Stimulated activated CD8-positive, alpha-beta memory T cell treated with anti-CD3 and anti-CD28 coated beads, Interleukin-4, amount 100 ng/mL, for 1 hour (primary cell): ENCODE measurements at places on chromosomes 1 and 21.

DNA sequence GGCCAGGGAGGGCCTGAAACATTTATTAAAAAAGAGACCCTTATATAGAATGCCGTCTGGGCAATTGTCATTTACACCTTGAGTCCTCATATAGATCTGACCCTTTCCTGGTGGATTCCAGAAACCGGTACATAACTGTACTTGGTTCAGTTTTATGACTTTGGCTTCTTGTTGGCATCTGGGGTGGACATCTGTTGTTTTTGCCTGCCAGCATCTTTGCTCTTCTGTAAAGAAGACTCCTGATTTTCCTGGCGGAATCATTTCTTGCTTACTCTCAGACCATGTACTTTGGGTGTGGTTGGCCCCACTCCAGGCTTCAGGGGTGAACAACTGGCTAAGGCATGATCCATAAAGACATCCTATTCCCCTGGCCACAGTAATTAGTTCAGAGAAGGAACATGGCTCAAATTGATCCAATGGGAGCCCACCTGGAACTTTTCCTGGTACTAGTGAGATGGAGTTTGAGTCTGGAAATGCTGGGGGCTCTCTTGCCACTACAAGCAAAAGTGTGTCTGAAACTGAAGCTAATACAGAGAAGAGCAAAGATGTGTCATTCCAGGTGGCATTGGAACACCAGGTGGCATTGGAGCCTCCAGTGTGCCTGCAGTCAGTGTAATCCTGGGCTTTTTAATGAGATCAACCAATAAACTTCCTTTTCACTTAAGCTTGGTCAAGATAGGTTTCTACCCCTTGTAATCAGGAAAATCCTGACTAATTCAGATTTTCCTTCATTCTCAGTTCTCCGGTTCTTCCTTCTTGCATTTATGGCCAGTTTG, 332.5 kb upstream of the CAMK1G start:
- no peak for DNase-seq

DNA sequence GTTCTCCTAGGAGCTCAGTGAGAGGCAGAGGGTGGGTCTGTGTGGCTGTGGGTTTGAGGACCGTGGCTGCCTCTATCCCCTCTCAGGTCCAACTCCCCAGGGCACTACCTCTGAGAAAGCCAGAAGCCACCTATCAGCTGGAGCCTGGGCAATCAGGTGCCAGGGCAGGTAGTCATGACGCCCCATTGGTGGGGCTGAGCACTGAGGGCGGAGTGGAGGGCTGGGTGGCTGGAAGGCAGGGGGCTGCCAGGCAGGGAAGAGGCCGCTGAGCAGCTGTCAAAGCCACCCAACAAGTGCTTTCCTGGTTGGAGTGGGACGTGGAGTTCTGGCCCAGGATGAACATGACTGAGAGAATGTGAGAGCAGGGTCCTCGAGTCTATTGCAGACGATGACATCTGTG, 164.9 kb upstream of the AJAP1 start:
- no peak for DNase-seq

GRCh38 chr1:167439301-167439988, 78.9 kb downstream of the CD247 start:
- no peak for DNase-seq

DNA sequence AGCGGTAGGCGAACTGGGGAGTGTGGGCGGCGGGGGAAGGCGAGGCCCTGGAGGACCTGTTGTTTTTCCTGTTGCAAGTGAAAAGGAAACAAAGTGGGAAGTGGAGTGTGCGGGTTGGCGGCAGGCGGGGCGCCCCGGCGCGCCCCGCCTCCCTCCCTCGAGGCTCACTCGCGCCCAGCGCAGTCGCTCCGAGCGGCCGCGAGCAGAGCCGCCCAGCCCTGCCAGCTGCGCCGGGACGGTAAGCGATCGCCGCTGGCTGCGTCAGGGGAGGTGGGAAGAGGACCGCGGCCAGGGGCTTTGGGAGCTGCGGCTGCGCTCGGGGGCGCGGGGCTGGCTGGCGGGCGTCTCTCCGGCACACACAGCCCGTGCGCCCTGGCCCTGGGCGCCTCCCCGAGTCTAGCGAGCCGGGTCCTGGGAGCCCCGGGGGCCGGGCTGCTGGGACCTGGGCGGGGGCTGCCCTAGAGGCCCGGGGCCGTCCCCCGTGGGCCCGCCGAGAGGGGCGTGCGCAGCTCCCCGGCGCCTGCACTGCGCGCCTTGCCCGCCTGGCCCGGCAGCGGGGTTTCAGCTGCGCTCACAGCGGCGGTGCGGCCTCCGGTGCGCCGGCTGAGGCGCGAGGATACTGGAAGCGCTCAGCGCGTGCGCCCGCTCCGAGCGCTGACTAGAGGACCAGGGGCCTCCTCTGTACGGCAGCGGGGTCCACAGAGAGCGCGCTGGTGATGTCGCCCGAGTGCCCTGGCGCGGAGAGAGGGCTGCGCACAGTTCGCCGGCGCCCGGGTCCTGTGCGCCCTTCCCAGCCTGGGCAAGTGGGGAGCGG, at the start of gene PIK3CD:
TSS of gene PIK3CD (plus strand) at position 167 of the 814 bp plus-strand sequence. CDS start 58,725 bp downstream, outside the sequence.
- DNase-seq, result no peak

DNA sequence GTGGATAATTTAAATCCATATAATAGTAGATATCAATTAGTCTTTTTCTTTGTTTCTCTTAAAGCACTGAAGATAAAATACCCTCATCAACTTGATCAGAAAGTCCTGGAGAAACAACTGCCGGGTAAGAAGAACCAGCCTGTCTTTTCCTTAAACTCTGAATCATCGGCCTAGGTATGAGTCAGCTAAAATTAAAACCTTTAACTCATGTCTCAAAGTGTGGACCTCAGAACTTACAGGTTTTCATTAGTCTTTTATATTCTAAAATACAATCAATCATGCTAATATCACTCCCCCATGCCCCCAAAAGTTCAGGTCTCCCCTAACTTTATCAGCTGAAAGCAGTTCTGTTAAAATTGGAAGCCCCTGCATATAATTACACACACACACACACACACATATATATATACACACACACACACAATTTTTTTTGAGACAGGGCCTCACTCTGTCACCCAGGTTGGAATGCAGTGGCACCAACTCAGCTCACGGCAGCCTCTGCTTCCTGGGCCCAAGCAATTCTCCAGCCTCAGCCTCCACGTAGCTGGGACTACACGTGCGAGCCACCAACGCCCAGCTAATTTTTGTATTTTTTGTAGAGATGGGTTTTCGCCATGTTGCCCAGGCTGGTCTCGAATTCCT, 61.3 kb downstream of the B3GALNT2 start:
- no peak for DNase-seq

- no peak for DNase-seq
Observed at GRCh38 chr1:6588893-6589520, 9.2 kb downstream of the ZBTB48 start.

DNA sequence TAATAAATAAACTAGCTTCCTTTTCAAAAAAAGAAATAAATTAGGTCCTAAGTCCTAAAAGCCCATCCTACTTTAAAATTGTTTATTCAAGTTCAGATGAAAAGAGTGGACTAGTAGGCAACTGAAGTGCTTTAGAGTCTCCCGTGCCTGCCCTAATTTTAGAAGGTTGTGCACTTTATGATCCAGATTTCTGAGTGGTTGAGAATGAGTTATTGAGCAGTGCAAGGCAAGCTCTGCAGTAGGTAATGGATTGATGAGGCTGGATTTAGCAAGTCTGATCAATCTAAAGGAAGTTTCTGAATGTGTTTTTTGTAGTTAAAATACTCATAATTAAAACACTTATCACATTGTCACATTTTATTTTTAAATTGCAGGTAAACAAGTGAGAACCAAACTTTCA, 13.0 kb downstream of the GGPS1 start:
- no peak for DNase-seq

DNA sequence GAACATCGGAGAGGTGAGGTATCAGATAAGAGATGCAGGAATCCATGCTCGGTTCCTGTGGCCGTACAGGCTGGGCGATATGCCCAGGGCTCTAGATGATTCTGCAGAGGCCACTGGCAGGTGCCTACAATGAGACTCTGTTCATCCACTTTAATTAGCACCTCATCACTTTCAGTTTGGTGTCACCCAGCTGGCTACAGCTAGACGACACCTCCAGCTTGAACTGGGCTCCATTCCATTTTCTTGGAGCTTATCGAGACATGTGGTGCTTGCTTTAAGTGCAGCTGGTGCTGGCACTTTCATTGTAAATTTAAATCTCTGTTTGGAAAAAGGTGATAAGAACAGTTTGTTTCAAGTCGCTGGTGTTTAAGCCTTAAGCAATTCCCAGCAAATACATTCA, 322.5 kb upstream of the ADGRL2 start:
- no peak for DNase-seq

DNA sequence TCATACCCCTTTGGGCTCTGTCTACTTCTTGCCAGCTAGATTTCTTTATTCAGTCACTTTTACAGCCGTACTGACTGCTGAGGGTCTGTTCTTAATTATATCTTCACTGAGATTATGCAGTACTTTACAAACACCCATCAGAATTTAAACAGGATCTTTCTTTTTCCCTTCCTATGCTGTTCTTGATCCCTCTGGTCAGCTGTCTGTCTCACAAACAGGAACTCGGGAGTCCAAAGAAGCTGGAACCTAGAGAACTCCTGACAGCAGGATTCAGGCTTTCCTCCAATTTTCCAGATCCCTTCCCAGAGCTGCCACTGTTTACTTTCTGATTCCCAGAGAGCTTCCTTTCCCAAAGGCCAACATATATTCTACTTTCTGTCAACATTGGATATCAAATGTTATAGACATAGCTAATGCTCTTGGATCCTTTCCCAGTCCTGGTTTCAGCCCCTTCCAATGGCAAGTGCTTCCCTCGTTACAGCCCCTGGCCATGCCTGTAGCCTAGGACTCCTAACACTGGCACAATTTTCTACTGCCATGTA, 59.5 kb downstream of the ATP2B4 start:
- DNase-seq, result no peak

DNA sequence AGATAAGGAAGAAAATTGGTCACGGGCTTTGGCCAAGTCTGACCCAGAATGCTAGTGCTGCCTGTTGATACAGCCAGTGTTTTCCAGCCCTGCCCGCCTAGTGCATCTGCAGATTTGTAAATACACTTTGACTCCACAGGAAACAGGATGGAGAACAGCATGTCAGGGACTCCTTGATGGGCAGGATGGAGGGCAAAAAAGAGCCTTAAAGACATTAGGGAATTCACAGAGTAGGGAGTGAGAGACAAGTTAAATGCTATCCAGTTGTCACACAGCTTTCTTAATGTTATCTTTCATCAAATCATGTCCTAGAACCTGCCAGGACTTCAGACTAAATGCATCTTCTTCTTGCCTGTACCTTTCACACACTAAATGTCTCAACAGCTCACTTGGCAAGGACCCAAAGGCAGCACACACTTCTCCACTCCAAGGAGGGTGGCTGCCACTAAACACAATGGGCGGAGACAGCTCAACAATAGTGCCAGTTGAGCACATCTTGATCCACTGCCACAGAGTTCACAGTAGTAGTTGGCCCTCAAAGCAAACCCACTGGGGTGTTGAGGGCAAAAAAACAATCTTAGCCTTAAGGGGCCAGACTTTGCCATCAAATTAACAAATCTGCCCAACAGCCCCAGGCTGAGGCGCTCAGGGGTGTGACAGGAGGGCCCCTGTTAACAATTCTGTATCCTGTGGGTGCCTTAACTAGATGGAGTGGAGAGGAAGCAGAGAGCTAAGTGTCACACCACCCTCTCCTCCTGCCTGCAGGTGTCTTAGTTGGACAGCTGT, 2.7 kb downstream of the HIVEP3 start:
- no peak for DNase-seq

- DNase-seq, result no peak
Observed at GRCh38 chr1:69438056-69438795, 129.5 kb upstream of the LRRC7 start.

DNA sequence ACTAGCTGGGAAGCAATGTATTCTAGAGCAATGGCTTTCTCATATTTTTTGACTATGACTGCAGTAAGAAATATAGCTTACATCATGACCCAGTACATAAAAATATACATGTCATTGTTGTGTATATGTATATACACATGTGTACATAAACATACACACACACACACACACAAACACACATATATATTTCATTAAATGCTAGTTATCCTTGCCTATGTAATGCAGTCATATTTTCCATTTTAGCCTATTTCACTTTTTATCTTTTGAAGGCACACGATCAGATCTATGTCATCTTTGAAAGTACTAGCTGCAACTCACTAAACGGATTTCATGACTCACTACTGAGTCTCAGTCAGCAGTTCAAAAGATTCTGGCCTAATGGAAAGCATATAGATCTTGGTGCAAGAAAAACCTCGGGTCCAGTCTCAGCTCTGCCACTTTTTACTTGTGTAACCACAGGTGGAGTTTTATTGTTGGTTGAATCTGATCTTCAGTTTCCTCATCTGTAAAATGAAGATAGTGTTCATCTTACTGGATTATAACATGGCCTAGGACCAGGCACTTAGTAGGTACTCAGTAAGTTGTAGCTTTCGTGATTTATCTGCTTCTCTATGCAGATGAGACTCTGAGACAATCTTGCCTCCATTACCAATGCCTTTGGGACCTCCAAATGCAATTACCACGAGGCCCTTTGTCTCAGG, 325.6 kb downstream of the RRAGC start:
- no peak for DNase-seq

DNA sequence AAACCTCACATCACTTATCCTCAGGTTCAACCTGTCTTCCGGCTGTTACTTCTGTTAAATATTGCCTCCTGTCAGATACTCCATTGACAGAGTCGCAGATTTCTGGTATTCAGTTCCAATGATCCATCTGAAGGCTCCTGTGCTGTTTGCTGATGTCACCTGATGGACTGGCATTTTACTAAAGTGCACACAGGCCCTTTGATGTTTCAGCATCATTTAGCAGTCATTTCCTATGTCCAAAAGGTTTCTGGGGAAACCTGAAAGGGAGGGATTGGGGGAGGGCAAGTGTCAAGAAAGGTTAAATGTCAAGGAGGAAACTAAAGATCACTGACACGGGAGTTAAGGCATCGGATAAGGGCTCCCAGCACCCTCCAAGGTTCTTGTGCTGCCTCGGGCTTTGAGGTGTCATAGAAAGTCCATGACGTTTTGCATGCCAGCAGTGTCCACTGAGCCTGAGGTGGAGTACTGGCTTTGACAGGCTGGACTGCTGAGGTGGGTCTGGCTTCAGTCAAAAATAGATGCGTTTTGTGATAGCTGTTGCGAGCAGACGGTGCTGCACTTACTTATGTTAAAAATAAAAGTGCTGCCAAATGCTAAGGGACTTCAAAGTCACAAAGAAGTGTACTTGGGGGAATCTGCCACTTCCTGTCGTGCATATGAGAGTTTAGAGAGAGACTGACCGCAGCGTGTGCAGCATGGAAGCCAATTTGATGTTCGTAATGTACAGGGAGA, 30.8 kb downstream of the XCL2 start:
- no peak for DNase-seq
